NCI-H1436 treated with DMSO at 0.1 percent for 48 hours (cell line): ENCODE measurements at places on chromosomes 7 and 10.

- no peak for DNase-seq
These were observed 564 bp downstream of the PDSS1 start for GRCh38 chr10:26697922-26698608.

- no peak for DNase-seq
These were observed 29.4 kb downstream of the HIPK2 start for GRCh38 chr7:139748373-139748765.

DNA sequence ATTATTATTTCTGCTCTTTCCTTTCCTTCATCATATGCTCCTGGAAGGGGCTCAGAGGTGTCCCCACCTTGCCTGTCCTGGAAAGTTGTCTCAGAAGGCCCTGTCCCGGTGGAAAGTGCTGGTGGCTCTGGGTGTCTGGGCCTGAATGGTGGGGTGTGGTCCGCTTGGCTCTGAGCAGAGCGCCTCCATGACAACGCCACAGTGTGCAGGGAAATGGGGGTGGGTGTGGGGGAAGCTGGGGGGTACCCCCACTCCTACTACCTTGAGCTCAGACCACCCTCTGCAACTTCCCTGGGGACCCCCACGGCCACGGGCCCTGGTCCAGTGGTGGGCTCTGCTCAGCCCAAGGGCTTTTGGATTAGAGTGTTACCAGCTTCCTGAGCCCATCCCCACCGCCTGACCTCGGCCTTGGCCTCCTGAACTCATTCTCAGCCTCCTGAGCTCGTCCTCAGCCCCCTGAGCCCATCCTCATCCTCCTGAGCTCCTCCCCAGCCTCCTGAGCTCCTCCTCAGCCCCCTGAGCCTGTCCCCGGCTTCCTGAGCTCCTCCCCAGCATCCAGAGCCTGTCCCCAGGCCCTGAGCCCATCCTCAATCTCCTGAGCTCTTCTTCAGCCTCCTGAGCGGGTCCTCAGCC lies 106.4 kb upstream of the FAM20C start:
- no peak for DNase-seq

- DNase-seq: no peak
These were observed 11.4 kb downstream of the CLDN3 start for GRCh38 chr7:73758581-73759138.

- DNase-seq: no peak
These were observed 7.9 kb upstream of the EN2 start for GRCh38 chr7:155449869-155450557.

DNA sequence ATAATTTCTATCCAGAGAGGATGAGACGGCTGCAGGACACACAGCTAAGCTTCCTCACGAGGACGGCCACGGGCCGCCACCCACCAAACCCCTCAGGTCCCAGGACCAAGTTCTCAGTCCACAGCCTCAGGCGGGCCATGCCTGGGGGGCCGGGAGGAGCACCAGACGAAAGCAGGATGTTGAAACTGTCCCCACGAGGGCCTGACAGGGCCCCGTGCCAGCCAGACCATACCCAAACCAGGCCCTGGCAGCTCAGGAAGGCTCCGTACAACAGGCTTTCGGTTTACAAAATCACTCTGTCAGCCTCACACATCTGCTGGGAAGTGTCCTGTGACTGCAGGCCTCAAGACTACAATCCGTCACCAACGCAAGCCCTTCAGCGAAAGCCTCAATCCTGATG lies 14.5 kb downstream of the TUBGCP2 start:
- DNase-seq: no peak

- DNase-seq: no peak
These were observed 11.2 kb upstream of the ZNF485 start for GRCh38 chr10:43594944-43595589.

DNA sequence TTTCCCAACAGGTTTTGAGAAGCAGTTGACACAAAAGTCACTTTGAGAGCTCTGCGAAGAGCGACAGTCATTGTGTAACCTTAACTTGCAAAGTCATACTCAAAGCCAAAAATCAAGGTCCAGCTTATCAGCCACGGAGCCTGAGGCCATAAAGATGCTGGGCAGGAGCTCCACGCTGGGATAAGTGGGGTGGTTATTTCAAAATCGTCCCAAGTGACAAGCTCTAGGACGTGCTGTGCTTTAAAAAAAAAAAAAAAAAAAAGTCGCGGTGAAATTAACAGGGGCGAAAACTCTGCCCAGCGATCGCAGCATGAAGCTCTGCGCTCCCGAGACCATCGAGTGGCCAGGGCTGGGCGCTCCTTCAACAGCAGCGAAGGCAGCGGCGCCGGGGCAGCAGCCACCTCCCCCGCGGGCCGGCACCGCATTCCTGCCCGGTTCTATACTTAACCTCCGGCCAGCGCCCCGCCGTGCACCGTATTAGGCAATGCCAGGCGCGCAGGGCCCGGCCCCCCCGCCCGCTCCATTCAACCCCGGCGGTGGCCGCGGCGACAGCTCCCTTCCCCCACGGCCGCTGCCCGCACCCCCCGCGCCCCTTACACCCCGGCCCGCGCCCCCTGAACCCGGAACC lies 657 bp downstream of the HACD1 start:
- no peak for DNase-seq

GRCh38 chr7:143188994-143189393 lies 5.8 kb downstream of the TAS2R39 start:
- DNase-seq: no peak
